ENCODE measurements at places on chromosomes 7 and 10. TPM values are rescaled to one million over a fixed set of nuclear protein-coding genes. Genes with fewer than 3 reads are reported as not detected.
A peak's percentile ranks its signal among the peaks of the same experiment; 100 is the strongest.

GRCh38 chr7:117841611-117842010 lies 31.6 kb downstream of the CTTNBP2 start:
- DNase-seq: no peak

DNA sequence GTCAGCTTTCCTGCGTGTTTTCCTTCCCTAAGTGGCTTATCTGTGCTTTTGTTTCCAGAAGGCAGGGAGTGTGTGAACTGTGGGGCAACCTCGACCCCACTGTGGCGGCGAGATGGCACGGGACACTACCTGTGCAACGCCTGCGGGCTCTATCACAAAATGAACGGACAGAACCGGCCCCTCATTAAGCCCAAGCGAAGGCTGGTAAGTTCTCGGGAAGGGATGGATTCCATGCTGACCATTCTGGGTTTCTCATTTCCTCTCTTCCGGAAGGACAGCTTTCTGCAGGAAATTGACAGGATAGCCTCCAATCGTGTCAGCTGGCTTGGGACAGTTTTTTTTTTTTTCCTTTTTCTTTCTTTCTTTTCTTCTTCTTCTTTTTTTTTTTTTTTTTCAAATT lies 9.4 kb downstream of the GATA3 start:
- DNase-seq: peak; percentile 41

DNA sequence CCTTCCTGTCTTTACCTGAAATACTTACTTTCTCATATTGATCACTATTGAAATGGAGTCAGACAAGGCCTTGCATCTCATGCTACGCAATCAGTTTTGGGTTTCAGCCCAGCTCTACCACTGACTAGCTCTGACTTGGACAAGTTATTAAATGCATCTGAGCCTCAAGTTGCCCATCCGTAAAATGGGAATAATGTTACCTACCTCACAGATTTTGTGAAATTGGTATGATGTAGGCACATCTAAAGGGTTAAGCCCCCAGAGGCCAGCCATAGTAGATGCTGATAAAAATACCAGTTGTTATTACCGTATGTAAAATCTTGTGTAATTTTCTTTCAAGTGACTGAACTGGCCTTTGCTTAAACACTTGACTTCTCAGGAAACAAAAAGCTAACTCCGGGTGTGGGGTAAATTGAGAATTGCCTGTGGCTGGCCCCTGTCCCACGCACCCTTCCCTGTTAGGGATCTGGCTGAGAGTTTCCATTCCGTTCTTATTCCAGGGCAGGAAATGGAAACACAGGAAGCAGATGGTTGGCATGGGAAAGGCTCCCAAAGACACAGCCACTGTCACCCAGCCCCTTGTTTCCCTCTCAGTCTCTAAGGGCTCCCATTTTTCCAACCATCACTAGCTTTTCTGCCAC lies 7.5 kb downstream of the DUSP5 start:
- DNase-seq: peak; percentile 81

DNA sequence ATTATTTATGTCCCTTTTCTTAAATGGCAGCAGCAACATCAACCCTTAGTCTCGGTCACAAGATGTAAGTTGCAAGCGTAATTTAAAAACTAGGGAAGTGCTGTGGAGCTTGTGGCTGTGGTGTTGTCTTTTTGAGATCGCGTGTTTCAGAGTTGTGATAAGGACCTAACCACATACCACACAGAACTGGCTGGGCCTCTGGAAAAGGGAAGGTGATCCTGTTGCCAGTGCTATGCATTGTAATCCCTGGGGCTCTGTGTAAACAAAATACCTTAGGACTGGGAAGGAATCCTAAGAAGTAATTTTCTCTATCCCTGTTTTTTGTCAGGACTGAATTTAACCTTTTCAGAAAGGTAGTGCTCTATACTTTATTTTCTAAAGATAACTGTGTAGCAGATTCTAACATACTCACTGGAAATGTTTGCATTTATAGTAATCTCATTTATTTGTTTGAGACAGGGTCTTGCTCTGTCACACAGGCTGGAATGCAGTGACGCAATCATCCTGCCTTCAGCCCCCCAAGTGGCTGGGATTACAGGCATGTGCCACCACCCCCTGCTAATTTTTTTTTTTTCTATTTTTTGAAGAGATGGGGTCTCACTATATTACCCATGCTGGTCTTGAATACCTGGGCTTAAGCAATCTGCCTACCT lies 60.4 kb downstream of the INPP5F start:
- peak; percentile 27 for DNase-seq

DNA sequence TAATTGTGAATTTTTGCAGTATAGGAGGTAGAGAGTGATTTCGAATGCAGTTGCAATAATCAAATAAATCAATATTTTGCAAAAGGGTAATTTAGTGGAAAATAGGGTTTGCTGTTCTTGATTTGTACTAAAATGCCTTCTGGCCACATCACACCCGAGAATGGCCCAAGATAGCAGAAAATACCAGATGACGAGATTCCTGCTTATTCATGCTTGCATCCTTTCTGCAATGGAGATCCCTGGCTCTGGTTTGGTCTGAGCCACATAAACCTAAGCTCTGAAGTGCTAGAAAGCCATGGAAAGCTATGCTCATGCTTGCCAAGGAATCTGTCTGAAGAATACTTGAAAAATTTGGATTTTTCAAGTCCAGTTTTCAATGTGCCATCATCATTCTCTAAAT lies 634.2 kb upstream of the COBL start:
- DNase-seq: no peak

DNA sequence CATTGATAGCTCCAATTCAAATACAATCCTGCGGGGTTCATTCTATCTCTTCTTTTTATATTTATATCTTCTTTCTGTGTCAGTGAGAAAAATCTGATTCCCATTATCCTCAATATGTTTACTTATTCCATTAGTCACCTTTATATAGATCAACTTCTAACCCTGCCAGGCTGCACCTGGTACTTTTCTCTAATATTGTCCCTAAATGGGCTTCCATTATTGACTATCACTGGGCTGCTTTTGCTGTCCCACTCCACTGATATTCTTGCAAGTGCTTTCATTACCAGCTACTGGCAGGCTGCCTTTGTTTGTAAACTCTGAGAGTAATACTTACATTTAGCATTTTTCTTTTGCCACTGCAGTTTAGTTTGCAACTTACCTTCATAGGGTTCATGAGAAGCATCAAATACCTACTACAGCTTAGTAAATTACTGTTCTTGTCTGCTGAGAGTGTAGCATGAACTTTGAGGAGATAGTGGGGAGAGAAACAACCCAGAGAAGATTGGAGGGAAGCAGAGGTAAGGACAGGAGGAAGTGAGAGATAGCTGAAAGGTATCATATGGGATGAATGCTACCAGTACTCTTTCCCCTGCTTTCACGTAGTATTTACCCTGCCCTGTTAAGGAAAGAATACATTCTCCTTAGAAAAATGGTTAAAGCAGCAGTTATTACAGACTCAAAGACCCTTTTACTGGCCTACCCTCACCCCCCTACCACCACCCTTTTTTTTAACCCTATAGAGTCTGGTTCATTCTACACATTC lies 119.1 kb downstream of the PHTF2 start:
- DNase-seq: no peak

The MSANTD7 gene
- total RNA-seq: 11.6 TPM

DNA sequence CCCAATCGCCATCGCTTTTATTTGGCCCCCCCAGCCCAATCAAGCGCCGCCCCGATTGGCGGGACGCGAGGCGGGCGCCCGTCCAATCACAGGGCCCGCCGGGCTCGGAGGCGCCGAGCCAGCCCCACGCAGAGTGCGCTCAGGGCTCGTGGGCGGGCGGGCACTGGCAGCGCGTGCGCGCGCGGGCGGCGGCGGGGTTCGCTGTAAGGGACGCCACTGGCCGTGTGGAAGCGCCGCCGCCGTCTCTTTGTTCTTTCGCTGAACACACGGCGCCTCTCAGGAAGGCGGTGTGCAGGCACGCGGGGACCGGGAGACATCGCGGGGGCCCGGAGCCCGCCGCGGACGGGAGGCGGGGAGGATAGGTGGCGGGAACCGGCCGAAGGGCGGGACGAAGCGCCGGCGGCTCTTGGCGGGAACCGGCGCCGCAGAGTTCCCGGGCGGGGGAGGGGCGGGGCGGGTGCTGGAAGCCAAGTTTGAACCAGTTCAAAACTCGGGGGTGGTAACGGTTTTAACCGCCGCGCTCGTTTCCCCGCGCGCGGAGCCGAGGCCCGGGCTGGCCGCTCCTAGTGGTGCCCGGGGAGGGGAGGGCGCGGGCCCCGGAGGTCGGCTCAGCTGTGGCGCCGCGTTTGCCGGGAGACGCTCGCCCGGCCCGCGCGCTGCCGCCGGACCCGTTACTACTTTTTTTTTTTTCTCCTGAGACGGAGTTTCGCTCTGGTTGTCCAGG lies 370 bp upstream of the EZH2 start:
- DNase-seq: peak; percentile 96

GRCh38 chr7:51606601-51607154 lies 290.1 kb upstream of the COBL start:
- DNase-seq: no peak

The HOXA7 gene
- total RNA-seq: 1.5 TPM

The MKI67 gene
- 8.5 TPM for total RNA-seq

DNA sequence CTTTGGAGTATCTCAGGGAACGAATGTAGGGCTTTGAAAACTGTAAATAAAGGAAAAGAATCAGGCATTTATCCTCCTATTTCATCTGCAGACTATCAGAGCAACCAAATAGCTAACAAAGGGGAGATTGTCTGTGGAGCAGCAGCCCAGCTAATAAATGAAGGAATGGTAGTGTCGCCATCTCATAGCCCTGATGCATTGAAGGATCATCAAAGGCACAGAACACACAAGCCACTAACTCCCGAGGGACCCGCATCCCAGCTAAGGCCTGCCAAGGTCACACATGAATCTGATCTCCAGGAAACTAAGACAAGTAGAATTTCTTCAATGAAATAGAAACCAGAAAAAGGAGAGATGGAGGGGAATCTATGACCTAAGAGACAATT lies 38.2 kb downstream of the CALML5 start:
- no peak for DNase-seq

The NOS3 gene
- total RNA-seq: 25.0 TPM

The SYCE1 gene
- total RNA-seq: not detected

DNA sequence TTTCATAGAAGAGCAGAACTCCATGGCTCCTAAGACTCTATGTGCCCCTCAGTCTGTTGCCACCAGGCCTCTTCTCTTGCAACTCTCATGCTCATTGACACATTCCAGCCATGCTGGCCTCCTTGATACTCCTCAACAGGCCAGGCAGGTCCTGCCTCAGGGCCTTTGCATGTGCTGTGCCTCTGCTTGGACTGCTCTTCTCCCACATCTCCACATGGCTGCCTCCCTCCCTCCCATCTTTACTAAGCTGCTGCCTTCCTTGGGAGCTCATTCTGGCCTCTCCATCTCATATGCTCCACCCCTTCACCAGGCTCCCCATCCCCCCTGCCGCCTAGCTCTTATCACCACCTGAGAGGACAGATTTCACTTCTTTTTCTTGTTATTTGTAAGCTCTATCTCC lies 103.8 kb upstream of the GPR26 start:
- DNase-seq: no peak

DNA sequence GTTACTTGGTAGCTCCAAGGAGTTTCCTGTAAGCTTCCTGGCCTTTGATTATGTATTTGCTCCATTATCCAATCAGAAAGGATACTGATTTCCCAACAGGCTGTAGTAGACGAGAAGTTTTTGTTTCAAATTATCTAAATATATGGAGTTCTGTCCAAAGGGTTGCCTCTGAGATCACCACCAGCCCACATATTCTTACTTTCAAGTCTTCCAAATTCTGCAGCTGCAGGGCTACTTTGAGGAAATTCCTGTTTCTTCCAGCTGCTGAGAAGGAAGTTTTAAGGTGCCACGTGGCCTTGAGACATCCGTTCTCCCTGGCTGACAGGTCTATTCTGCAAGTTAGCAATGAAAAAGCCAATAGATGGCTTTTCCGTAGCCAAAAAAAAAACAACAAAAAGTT lies 286.0 kb downstream of the TWIST1 start:
- DNase-seq: no peak

- no peak for DNase-seq
These were observed 126.2 kb upstream of the NRP1 start for GRCh38 chr10:33460505-33461294.

All from lung microvascular endothelial cell (primary cell).